ENCODE measurements at places on chromosomes 4 and X.

DNA sequence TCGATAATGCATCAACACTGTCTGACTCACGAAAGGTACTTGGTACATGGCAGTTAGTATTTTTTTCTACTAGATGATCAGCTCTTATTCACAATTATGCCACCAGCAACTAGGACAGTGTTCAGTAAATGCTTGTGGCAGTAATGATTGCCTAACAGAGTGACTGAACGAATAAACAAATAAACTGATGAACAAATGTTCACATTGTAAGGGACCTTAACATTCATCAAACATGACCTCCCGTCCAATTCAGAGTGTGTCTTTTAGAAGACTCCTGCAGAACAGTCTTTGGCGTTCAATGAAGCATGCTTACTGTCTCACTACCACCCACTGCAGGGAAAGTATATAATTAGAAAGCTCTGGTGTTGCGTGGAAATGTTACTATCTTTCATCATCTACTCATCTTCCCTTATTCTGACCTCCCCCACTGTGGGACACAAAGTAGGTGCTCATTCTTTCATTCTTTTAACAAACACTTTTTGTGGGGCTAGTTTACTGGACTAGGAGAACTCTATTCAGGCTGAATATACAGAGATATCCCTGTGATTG lies 319.3 kb downstream of the RAB28 start:
- no peak for DNase-seq

DNA sequence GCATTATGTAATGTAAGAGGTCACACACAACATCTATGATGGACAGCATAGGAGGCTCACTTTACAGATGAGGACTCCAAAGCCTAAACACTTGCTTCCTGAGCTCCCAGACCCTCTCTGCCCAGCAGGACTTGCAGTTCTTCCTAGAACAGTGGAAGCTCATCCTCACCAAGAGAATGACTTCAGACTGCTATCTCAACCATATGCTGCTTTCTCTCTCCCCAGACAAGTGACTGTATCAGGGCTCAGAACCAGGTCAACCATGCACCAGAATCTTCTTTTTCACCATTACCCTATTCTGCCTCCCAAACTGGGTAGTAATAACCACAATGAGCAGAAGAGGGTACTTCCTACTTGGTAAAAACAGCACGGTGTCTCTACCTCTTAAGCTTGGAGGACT lies 12.2 kb downstream of the RNF150 start:
- DNase-seq, result no peak

GRCh38 chr4:113539408-113539807 lies 222.1 kb downstream of the CAMK2D start:
- DNase-seq, result no peak

DNA sequence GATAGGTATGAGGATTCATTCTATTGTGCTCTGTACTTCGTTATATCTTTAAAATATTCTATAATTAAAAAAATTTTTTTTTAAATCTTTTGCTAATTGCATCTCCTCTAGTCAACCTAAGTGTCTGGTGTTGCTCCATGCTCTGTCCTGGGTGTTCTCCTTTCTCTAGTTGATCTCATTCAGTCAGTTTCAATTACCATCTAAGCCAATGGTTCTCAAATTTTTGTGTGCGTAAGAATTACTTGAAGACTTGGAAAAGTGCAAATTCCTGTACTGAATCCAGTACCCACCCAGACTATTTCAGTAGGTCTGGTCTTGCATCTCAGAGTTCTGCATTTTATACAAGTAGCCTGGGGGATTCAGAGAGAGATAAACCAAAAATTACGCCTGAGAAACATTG lies 6.7 kb downstream of the TMPRSS11D start:
- no peak for DNase-seq

DNA sequence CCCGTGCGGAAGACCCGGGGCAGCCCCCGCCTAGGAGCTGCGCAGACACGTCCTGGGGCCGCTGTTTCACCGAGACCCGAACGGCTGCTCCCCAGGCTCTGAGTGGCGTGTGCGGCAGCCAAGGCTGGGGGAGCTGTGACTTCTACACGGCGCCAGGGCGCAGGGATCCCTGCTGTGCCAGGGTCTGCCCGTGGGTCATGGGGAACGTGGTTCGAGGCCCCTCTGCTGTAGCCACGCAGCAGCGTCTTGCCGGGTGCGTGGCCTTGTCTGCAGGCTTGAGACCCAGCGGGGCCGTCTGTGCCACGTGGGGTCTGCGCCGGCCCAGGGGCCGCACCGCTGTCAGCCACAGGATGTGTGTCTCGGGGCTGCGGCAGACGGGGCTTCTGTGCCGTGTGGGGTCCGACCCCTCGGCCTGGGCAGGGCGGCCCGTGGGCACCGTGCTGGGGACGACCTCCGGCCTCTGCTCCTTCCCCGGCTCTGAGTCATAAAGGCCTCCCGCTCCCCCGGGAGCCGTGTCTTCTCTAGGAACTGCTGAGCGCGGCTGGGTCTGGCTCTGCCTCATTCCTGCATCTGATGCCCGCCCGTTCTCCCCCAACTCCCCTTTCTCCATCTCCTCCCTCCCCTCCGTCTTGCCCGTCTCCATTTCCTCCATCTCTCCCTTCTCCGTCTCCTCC lies 12.7 kb upstream of the GTPBP6 start:
- DNase-seq, result no peak

All from tibial nerve (tissue), 4 donors.